ENCODE measurements at places on chromosomes 13 and 19.

DNA sequence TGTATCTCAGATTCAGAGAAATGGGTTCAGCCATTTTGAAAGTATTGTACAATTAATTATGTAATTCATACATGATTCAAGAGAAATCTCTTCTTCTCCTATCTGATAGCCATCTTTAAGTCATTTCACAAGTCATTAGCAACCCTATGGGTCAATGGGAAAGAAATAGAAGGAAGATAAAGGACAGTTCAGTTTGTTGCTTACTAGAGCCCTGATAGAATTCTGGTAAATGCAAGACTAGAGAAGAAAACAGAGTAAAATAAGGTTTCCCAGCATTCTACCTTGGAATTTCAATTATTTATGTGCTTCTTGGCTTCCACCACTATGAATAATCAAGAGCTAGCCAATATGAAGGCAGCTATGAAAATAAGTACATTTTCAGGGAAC lies 117.7 kb downstream of the LHFPL6 start:
- DNase-seq, result no peak

DNA sequence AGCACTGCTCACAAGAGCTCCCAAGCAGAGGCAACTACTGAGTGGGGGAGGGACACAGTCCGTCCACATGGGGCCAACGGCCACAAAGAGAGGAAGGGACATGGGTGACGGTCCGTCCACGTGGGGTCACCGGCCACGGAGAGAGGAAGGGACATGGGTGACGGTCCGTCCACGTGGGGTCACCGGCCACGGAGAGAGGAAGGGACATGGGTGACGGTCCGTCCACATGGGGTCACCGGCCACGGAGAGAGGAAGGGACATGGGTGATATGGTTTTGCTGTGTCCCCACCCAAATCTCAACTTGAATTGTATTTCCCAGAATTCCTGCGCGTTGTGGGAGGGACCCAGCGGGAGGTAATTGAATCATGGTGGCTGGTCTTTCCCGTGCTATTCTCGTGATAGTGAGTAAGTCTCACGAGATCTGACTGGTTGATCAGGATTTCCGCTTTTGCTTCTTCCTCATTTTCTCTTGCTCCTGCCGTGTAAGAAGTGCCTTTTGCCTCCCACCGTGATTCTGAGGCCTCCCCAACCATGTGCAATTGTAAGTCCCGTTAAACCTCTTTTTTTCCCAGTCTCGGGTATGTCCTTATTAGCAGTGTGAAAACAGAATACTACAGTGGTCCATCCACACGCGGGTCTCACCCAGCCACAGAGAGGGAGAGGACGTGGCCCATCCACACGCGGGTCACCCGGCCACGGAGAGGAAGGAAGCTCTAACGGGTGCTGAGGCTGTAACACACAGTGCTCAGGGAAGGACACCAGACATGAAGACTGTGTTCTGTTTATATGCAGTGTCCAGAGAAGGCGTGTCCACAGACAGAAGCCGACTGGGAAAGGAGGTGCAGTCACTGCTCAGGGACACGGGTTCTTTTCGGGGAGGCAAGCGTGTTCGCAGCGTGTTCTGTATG lies 48.5 kb downstream of the GAS6 start:
- DNase-seq, result peak; percentile 85

- DNase-seq, result no peak
These were observed 33.0 kb downstream of the ACTL9 start for GRCh38 chr19:8665468-8666213.

- no peak for DNase-seq
These were observed 2.6 kb downstream of the P2RY11 start for GRCh38 chr19:10113964-10114650.

GRCh38 chr13:50309318-50309717 lies 294.1 kb downstream of the KCNRG start:
- no peak for DNase-seq

Data from bone marrow (tissue), 2 donors.